Glomerular endothelial cell (primary cell): ENCODE measurements at places on chromosomes 6 and 20.

DNA sequence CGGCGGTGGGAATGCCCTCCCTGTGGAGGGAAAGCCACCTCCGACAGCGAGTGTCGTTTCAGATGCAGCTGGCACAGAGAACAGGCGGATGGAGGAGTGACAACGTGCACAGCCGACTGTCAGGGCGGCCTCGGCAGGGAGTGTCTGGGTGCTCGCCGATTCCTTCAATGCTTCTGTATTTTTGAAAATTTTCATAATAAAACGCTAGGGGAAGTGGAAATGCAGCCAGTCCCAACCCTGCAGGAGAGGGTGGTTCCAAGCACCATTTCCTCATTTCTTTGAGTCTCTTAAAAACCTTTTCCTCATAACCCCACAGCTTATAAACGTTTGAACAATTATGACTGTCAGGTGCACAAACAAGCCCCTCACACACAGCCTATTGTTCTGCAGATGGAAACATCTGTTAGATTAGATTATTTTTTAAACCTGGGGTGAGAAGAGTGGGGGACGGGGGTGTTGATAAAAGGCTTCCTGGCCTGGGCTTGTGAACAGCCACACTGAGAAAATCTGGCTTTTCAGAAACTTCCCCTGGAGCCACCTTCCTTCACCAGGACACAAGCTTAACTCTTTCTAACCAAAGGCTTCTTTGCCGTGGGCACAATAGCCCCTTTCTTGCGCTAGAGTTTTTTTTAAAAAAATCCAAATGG lies 228.9 kb downstream of the ANKRD60 start:
- DNase-seq: no peak

DNA sequence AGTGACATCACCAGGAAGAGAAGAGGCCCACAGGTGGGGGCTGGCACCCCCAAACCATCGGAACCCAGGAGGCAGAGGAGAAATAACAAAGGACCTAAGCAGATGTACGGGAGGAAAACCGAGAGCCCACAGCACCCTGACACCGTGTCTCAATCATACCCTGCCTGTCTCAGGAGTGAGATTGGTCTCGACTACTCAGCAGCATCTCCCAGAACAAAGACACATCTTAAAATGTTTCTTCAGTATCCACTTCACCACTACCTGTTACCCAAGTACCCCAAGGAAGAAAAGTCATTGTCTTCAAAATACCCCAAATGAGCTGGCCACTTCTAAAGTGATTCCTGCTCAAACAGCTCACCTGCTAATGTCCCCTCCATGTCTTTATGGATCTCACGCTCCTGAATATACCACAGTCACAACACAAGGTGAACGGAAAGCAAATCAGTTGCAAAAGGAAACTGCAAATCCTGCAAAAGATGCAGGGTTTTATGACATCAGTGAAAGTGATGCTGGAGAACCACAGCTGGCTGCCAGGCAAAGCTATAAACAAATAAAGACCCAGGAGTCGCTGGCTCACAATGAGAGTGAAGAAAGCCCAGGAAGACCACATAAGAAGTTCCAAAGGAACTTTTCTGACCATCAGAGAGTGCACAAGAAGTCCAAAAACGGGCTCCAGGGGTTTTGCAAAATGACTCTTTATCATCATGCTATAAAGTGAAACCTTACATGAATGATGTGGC lies 44.1 kb downstream of the PREX1 start:
- DNase-seq: no peak

DNA sequence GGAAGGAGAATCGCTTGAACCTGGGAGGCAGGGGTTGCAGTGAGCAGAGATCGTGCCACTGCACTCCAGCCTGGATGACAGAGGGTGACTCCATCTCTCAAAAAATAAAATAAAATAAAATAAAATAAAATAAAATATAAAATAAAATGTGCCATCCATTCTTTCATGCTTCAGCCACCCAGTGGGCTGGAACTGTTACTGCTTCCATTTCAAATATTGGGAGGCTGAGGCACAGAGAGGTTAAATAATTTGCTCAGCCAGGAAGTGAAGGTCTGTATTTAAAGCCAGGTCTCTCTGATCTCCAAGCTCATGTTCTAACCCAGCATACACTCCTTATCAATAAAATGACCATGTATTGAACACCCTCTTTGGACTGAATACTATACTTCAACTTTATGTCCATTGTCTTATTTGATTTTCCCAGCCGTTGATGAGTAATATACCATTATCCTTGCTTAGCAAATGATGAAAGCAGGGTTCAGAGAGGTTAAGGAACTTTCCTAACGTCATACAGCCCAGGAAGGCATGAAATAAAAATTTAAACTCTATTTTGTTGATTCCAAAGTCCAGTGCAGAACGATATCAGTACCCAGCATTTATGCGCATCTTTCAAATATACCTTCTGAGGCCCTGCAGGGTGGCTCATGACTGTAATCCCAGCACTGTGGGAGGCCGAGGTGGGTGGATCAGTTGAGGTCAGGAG lies 25.8 kb upstream of the SLC9A8 start:
- DNase-seq: no peak

DNA sequence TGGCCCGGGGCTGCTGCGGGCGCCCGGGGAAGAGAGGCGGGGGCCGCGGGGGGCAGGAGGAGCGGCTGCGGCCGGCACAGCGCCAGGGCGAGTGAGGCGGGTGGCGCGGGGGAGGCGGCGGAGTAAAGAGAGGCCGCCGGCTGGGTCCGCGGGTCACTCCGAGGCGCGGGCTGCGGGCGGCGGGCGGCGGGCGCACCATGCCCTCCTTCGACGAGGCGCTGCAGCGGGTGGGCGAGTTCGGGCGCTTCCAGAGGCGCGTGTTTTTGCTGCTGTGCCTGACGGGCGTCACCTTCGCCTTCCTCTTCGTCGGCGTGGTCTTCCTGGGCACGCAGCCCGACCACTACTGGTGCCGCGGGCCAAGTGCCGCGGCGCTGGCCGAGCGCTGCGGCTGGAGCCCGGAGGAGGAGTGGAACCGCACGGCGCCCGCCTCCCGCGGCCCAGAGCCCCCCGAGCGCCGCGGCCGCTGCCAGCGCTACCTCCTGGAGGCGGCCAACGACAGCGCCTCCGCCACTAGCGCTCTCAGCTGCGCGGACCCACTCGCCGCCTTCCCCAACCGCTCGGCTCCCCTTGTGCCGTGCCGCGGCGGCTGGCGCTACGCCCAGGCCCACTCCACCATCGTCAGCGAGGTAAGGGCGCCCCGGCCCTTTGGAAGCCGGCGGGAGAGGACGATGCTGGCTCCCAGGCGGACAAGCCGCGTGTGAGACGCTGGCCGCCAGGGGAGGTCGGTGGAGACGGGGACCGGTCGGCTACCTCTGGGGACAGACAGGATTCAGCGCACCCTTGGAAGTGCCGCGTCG lies at the start of gene SLC22A3:
SLC22A3 (plus strand) TSS at position 156 of the 797 bp plus-strand sequence; CDS start at position 198, 42 bp downstream.
- no peak for DNase-seq

DNA sequence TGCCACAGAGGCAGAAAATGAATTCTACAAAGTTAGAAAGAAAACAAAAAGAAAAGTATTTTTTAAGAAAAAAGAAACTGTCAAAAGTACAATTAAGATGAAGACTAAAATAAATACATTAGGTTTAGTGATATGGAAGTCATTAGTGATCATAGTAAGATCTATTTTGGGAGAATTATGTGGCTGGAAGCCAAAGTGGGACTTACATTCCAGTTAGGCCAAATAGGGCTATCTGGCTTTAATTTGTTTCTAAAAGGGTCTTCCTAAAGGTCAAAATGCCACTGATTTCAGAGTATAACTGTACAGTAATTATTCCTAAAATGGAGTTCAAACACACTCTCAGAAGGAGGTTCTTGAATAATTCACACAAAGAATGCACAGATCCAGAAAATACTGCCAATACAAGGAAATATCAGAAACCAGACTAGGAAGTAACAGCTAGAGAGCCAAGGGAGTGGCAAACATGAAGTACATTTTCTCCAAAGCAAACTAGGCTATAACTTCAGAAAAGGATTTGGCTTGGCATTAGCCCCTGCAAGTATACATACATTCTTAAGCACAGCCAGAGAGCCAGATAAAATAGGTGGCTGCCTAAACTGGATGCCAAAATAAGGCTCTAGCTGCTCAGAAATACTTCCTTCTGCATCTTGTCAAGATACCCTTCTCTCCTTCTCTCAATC lies 45.3 kb downstream of the PDSS2 start:
- no peak for DNase-seq

GRCh38 chr6:41724228-41724580 lies 11.2 kb downstream of the TFEB start:
- DNase-seq: no peak

DNA sequence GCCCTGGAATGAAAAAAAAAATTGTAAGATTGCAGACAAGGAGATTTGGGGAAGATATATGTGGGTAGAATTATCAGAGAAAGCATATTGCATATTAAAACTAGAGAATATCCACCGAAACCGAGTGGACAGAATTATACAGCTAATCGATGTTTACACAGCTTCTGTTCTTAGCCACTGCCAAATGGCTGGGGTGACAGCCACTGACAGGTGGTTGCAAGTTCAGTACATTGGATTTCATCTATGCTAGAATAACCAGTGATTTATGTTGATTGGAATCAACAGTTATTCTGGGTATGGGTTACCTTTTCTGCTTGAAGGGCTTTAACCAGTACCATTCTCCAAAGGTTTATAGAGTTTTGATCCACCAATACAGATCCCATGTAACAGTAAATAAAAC lies 48.4 kb upstream of the THEMIS start:
- no peak for DNase-seq

GRCh38 chr6:26183581-26184366 lies 96.5 kb downstream of the HFE start:
- DNase-seq: no peak

GRCh38 chr6:113009682-113010081 lies 662.6 kb downstream of the RFPL4B start:
- DNase-seq: no peak

- no peak for DNase-seq
Measured at GRCh38 chr20:11445891-11446290, 471.8 kb upstream of the BTBD3 start.

DNA sequence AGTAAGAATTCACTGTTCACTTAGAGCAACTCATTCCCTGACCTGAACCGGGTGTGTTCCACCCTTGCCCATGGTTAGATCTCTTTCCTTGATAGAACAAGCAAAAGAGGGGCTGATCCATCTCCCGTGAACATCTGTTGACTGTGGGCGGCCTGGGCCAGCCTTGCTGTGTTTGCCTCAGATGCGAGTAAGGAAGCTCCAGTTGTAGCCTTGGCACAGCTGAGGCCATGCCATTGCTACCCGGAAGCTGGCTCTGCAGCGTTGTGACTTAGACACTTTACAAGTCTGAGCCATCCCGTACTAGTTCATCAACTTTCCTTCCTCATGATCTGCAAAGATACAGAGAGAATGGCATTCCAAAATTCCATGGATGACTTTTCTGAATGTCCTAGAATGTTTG lies 139.0 kb downstream of the MAP3K4 start:
- no peak for DNase-seq

DNA sequence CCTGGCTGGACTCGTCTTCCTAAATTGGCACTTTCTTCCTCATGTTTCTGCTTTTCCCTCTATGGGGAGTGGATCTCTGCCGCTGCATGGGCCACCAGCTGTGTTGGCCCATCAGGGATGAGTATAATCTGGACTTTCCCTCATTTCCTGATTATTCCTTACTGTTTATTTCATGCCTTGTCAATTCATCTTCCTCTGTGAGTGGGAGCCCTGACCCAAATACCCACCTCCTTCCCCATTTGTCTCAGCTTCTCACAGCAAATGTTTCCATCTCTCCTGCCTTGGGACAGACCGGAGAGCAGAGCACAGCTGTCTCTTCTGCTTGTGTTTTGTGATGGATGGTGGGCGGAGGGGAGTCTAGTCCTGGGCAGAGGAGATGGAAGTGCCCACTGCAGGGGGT lies 212.7 kb downstream of the UST start:
- no peak for DNase-seq

- no peak for DNase-seq
Measured at GRCh38 chr6:22020299-22021003, 276.4 kb downstream of the PRL start.

DNA sequence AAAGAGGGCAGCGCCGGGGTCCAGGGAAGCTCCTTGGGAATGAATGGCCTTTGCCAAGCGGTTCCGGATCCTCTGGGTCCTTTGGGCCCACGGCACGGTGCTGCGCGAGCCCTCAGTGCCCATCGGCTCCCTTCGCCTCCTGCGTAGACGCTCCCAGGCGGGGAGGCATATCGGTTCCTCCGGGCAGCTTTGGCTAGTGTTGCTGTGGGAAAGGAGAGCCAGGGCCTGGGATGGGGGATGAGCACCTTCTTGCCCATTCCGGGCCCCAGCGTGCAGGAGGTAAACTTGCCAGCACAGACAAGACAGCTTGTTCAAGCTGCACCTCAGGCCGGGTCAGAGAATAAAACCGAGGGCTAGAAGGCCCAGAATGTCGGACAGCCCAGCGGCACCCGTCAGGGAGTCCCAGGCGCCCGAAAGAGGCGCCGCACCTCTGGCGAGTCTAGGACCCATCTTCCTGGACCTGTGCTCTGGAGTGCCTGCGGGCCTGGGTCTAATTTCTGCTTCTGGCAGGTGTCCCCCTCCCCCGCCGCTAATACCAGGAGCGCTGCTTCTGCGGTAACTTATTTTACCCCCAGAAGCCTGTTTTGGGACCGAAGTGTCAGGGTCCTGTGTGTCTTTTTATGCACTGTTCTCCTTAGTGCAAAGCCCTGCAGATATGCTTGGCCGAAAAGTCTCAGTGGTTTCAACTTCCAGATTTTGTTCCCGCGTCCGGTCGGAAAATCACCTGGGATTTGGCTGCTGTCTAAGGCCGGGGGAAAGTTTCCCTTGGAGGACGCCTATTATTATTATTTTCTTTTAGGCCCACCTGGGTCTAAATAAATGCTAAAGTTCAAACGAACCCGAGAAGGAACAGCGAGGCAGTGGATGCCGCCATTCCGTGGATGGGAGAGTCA lies 1.7 kb upstream of the TFAP2C start:
- DNase-seq: no peak

DNA sequence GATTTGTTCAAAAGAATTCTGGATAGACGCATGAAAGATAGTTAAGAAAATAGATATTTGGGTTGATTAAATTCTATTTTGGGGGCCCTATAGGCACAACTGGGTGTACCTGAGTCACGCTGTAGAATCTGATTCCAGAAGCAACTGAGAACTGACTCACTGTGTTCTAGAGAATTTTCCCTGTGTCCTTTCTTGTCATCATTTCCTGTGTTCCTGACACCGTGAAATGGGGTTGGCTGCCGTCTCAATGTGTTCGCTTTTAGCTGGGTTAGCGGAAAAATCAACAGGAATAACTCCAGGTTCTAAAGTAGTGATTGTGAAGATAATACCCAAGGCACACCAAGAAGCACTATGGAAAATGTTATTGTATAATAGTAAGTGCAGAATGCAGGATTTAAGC lies 5.0 kb downstream of the GCNT2 start:
- peak; percentile 93 for DNase-seq

GRCh38 chr6:27214126-27214601 lies 33.3 kb upstream of the PRSS16 start:
- no peak for DNase-seq

DNA sequence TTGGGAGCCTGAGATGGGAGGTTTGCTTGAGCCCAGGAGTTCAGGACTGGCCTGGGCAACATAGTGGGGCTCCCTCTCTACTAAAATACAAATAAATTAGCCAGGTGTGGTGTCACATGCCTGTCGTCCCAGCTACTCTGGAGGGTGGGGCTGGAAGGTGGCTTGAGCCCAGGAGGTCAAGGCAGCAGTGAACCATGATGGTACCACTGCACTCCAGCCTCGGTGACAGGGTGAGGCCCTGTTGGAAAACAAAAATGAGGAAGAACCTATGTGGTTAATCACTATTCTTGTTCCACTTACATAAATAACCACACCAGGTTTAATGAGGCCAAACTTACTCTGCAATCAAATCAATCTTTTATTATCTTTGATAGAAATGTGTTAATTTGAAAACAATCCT lies 5.4 kb downstream of the PPDPF start:
- no peak for DNase-seq
